ENCODE measurements at places on chromosomes 7 and 10.

DNA sequence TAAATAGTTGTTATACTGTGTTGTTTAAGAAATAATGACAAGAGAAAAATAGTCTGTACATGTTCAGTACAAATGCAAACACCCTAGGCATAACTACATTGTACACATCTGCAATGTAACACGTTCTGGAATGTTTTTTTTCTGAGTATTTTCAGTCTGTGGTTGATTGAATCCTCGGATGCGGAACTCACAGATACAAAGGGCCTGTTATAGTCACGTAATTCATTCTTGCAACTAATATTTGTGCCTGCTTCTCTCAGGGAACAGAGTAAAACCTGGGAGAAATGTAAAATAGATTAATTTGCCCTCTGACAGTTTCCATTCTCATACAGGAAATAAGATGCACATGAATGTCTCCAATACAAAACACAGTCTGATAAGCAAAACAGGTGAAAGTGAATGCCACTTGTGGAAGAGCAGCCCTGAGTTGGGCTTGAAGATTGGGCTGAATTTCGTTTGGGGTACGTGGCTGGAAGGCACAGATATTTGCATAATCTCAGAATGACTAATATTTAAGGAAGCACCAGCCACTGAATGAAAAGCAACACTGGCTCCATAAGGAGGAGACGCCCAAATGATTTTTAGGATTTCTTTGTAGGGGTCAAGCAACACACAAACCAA lies 19.1 kb downstream of the DENND2A start:
- no peak for DNase-seq

- no peak for DNase-seq
Observed at GRCh38 chr7:55533050-55533728, 39.1 kb downstream of the VOPP1 start.

- DNase-seq, result no peak
Observed at GRCh38 chr7:155795401-155795800, 16.9 kb downstream of the SHH start.

GRCh38 chr10:77835669-77836086 lies 90.9 kb downstream of the DLG5 start:
- no peak for DNase-seq

DNA sequence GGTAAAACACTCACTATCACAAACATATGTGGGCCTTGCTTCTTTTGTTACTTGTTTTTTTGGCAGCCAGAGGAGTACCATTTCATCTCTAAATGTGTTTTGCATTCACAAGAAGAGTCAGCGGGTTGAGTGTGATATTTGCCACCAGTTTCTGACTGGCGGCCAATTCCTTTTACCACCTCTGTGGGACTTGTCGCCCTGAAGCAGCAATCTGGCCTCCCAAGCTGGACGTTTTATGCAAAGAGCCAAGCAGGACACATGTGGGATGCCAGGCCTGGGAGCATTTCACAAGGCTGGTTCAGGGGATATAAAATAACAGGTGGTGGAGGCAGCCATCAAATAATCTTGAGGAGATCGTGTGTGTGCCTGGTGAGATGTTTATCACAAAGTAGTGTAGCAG lies 61.8 kb upstream of the TRIL start:
- no peak for DNase-seq
